ENCODE measurements at places on chromosomes 7 and 10.

GRCh38 chr7:155576900-155577508 lies 30.6 kb upstream of the CNPY1 start:
- no peak for DNase-seq

DNA sequence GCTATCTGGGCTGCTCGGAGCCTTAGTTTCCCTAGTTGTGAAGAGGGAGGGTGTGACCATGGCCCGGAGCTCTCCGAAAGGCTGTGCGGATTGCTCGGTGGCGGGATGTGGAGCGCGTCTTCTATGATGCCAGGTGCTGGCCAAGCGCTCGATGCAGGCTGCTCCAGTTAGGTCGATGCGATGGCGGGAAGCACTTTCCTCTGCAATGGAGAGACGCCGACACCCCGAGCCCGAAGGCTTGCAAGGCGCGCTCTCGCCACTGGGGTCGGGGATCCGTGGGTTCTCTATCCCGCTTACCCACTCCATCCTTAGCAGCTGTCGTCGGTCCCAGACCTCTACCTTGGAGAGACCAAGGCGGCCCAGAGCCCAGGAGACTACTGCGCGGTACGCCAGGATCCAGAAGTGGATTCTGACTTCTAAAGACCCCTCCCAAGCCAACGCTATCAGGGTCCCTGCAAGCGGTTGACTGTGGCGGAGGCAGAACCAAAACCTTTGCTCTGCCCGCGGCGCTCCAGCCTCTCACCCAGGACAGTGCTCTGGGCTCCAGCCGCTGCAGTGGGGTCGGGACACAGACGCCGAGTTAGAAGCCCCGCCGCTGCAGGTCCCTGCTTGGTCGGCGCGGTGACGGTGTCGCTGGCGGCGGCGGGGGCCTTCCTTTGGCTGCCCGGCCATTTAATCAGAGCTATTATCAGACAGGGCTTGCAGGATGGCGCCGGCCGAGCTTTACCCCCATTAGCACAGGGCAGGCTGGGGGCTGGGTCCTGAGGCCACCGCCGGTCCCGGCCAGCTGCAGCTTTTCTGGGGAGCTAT lies 7.8 kb upstream of the TBX20 start:
- DNase-seq: no peak

GRCh38 chr10:100579261-100580090 lies 43.7 kb downstream of the HIF1AN start:
- no peak for DNase-seq

- no peak for DNase-seq
Measured at GRCh38 chr7:152883858-152884257, 124.3 kb downstream of the ACTR3B start.

GRCh38 chr10:79321951-79322350 lies 25.3 kb upstream of the PPIF start:
- DNase-seq: no peak

DNA sequence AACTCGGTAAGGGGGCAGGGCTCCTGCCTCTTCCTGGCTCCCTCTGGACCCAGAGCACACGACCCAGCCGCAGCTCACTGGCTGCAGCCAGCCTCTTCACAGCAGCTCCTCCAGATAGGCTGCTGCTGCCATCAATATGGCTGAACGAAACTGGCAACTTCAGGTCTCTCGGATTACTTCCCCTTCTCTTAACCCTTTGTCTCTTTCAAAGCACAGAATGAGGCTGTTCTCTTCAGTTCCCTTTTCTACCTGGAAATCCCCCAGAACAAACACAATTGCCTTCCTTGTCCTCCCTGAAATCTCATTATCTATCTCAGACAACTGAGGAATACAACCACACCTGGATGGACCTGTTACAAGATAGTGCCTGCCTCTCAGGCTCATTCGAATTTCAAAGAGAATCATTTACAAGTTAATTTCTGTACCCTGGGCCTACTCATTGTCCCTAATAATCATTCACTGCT lies 193.4 kb upstream of the MBL2 start:
- DNase-seq: no peak

- DNase-seq: no peak
Measured at GRCh38 chr7:38198366-38198765, 20.3 kb downstream of the STARD3NL start.

DNA sequence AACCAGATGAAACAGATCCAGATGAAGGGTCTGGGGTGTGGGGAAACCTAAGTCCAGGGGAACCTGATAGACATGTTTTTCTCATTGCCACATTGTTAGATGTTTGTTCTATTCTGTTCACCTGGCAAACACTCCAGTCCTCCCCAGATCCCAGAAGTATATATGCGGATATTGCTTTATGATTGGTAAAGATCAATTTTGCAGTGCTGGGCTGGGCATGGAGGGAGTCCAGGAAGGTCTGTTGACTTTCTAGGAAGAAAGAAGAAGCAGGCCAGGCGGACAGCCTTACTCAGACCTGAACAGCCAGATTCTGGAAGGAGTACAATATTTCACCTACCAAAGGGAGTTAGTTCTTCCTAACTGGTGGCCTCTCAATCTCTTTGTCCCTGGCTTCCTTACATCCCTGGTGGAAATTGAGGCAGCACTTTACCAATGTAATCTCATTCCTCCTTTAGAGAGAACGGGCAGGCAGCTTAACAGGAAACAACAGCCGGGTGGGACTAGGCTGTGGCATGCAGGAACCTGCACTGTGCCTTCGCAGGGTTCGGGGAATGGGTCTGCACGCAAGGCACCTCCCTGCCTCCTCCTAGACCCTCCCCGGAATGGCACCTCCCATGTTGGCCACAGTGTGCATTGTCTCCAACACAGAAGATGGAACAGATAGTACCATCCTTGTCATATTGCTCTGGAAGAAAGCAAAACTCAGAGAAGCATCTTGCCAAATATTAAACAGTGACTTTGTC lies 930 bp downstream of the GIMAP6 start:
- no peak for DNase-seq

DNA sequence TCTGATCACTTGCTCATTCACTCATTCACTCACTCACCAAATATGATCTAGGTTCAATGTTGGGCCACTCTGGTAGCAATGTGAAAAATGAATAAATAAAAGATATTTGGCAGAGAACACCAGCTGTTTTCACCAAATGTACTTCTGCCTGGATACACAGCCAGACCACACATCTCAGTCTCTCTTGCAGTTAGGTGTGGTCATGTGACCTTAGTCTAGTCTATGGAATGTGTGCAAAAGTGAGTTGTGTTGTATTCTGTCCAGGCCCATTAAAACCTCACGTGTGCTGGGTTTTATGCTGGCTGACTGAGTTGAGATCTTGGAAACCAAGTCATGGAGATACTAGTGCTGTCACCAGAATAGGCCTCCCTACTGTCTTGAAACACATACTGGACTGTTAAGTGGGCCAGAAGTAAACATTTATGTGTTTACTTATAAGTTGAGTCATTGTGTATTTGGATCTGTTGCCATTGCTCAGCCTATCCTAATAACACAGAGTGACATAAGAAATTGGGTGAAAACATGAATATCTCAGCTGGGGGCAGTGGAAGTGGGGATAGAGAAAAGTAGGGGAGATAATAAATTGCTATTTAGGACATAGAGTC lies 145.5 kb downstream of the PTEN start:
- DNase-seq: no peak

- no peak for DNase-seq
Measured at GRCh38 chr7:151411551-151411950, 1.7 kb upstream of the WDR86 start.

- DNase-seq: peak; percentile 49
Measured at GRCh38 chr7:159020987-159021386, 123.7 kb downstream of the VIPR2 start.

DNA sequence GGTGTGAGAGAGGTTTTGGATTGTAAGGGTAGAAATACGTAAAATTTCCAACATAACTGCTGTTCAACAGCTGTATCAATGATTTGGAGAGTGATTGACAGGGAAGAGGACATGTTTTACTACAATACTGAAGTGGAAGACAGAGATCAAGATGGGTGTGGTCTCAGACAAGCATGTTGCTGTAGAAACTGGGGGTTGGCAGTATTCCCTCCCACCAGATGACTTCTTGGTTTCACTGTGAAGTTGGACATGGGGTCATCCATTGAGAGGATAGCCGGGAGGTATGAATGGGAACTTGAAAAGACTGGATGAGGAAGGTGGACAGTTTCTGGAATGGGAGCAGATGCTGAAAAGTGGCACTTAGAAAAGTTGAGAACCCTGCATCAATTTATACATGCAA lies 95.3 kb upstream of the HDAC9 start:
- no peak for DNase-seq

GRCh38 chr10:43078986-43079273 lies 2.1 kb downstream of the RET start:
- peak; percentile 87 for DNase-seq

- DNase-seq: no peak
Measured at GRCh38 chr10:115095758-115096157, 2.6 kb downstream of the ATRNL1 start.

GRCh38 chr10:69869291-69869961 lies 67.7 kb downstream of the COL13A1 start:
- DNase-seq: no peak

DNA sequence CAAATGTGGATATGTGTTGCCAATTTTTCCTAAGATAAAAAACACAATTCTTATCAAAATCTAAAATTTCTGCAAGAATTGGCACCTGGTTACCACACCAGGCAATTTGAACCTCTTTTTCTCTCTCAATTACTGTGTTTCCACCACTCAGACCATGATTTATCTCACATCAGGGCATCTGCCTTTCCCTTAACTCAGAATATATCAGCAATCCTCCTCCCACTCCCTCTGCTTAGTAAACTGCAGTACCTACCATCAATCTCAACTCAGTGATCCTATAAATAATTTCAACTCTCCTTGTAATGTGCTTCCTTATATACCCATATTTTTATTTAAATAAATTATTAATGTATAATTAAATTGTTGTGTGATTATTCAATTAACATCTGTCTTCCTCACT lies 212.3 kb upstream of the PCDH15 start:
- no peak for DNase-seq

DNA sequence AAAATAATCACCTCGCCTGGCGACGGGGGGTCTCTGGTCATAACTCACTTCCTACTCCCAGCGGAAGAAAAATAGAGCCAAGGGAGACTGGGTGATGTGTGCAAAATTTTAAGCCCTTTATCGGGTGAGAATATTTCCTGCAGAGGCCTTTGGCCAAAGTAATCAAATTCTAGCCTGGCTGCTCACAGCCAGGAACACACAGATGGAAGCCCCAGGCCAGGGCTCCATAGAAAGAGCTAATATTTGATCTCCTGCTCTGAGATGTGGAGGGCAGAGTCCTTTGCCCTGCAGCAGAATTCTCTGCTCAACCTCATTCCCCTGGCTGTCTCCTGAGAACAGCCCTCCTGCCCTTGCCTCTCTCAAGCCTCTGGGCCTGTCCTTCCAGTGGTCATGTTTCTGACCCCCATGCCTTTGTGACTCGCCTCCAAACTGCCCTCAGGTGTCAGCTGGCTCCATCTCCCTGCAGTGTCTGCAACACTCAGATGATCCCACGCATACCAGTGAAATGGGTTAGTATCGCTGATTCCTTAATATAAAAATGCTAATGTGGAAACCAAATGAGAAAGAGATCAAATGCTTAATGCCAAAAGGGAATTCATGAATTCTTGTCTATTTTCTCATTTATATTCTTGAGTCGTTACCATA lies 34.5 kb downstream of the FRMD4A start:
- DNase-seq: no peak

DNA sequence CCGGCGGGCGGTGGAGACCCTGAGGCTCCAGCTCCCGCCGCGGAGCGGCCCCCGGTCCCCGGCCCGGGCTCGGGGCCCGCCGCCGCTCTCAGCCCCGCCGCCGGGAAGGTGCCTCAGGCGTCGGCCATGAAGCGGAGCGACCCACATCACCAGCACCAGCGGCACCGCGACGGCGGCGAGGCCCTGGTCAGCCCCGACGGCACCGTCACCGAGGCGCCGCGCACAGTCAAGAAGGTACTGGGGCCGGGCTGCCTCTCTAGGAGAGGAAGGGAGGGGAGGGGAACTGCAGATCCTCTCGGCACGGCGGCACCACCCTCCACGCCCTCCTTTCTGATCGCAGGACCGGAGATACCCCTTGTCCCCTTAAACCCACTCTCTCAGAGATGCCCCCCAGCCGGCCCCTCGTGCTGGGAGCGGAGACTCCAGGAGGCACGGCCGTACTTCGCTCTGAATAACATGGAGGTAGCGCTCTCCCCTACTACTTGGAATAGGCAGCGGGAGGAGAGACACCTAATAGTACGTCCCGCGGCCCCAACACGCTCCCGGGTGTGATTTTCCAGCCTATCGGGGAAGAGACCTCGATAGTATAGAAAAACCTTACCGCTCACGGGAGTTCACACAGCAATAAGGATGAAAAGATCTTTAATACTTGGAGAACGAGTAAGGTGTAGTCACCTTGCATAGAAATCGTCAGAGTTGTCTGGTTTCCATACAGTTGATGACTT lies 538 bp downstream of the AHCYL2 start:
- DNase-seq: peak; percentile 50

DNA sequence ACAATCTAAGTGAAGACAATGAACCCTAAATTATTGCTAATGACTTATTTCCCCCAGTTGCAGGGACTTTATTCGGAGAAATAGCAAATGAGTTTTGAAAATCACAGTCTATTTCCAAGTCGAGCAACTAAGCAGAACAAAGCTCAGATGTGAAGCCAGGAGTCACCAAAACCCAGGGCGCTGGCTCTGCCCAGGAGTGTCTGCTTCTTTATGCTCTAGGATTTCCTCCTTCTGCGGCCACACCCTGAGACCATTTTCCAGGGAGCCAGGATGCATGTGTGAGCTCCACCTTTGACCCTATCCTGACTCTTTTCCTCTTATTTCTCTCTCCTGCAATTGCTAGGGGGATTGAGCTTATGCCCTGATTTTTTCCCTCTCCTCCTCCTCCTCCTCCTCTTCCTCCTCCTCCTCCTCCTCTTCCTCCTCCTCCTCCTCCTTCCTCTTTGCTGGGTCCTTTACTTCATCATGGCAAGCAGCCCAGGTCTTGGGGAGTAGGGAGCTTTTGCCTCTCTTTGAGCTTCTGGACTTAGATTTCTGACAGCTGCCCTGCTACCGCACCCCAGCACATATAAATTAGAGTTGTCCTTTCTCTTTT lies 234.4 kb downstream of the ARL4A start:
- no peak for DNase-seq

DNA sequence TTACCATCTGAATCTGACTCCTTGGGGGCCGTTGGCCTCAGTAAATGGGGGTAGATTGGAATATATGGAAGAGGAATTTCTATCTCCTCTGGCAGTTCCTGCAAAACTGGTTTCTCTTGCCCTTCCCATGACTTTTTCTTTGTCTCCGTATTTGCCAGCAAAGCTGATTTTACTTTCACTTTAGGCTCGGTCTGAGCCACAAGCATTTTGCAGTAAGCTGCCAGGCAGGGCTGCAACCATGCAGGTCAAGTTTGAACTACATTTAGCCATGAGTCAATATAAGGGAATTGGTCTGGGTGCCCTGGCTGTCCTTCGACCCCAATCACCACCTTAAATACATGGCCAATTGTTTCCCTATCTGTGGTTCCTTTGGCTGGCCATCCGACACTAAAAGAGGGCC lies 104.3 kb downstream of the TRIM24 start:
- no peak for DNase-seq
